ENCODE measurements at places on chromosomes 3 and 15.

- peak; percentile 45 for DNase-seq
These were observed 3.6 kb downstream of the GALNT15 start for GRCh38 chr3:16177962-16178627.

DNA sequence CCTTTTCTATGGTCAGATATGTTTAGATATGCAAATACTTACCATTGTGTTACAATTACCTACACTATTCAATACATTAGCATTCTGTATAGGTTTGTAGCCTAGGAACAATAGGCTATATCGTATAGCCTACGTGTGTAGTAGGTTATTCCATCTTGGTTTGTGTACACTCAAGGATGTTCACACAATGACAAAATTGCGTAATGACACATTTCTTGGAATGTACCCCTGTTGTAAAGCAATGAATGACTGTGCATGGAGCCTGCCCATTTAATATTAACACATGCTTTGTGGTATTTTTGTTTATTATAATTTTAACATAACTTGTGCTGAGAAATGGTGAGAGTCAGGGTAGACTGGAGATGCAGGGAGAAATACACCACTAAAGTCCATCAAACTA is 154.9 kb downstream of the LEKR1 start:
- no peak for DNase-seq

DNA sequence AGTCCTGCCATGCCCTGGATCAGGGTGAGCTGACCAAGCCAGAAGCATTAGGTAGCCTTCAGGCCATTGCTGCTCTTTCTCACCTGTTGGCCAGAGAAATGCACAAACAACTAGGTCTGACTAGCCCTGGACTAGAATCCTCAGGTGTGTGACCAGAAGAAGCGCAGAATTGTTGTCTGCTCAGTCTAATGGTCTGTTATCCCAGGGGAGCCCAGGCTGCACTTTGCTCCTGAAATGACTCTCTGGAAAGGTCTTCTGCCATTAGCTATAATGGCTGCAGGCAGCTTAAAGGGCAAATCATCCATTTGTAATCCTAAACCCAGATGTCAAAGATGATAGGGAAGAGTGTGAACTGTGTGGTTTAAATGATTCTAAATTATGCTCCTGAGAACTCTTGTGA is 246.1 kb downstream of the NFKBIZ start:
- no peak for DNase-seq

DNA sequence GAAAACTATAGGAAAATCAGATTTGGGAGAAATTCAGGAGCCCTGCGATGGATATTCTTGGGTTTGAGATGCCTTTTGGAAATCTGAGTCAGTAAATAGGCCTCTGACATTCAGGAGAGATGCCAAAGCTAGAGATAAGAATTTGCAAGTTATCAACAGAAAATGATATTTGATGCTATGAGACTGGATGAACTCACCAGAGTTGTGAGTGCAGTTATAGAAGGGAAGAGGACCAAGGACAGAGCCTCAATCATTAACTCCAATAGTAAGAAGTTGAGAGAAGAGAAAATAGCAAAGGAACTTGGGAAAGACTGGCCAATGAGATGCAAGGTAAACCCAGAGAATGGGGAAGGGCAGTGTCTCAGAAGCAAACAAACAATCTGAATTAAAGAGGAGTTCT is 7.9 kb upstream of the ANO10 start:
- no peak for DNase-seq

DNA sequence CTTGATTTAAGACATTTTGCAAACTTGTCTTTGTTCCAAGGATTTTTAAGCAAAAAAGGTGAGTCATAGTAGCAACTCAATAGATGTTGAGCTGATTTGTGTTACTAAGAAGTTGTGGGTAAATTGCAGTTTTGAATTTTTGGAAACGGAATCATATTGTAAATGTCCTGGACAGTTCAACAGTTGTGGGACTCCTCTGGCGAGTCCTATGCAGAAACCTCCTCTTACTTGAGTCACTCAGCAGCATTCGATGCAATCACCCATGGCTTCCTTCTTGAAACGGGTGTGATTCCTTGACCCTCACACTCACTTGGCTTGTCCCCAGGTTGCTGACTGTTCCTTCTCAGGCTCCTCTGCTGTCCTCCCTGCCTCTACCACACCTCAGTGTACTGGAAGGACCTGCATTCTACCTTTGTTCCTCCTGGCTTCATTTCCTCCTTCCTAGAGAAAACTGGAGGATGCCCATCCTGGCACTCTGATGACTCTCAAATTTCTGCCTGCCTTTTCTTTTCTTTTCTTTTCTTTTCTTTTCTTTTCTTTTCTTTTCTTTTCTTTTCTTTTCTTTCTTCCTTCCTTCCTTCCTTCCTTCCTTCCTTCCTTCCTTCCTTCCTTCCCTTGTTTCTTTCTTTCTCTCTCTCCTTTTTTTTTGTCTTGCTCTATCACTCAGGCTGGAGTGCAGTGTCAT is 52.8 kb upstream of the DGKG start:
- no peak for DNase-seq

- DNase-seq, result no peak
These were observed 50.4 kb upstream of the LARS2 start for GRCh38 chr3:45337839-45338470.

DNA sequence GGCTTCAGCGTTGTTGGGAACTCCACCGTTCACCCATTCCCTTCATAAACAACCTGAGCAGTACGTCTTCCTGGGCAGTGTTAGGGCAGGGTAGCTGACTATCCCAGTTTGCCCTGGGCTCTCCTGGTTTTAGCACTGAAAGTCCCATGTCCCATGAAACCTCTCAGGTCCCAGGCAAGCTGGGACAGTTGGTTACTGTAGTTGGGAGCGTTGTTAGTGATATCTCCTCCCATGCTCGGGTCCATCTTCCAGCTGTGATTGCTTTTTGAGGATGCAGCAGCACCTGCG is 60.9 kb upstream of the HERC1 start:
- DNase-seq, result no peak

GRCh38 chr3:185363662-185364203 is 797 bp downstream of the MAP3K13 start:
- DNase-seq, result no peak

GRCh38 chr3:103873897-103874545 is 1439.2 kb downstream of the ZPLD1 start:
- DNase-seq, result no peak

DNA sequence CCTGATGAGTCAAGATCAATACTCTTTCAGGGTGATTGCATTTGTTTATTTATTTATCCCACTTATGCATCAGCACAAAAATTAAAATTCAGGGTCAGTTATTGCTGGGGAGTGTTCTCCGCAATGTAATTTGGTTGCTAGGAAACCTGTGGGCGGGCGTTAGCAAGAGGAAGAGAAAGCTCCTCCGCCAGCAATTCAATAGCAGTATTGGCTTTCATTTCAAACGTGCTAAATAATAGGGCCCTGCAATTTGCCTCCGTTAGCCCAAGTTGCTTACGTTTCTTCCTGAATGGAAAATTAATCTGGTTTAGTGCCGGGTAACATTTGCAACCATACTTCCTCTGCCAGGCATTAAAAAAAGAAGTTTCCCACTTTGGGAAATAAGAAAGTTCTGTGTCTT is 35.5 kb upstream of the PLCL2 start:
- peak; percentile 73 for DNase-seq

GRCh38 chr3:123732447-123732846 is 147.6 kb upstream of the HACD2 start:
- DNase-seq, result no peak

DNA sequence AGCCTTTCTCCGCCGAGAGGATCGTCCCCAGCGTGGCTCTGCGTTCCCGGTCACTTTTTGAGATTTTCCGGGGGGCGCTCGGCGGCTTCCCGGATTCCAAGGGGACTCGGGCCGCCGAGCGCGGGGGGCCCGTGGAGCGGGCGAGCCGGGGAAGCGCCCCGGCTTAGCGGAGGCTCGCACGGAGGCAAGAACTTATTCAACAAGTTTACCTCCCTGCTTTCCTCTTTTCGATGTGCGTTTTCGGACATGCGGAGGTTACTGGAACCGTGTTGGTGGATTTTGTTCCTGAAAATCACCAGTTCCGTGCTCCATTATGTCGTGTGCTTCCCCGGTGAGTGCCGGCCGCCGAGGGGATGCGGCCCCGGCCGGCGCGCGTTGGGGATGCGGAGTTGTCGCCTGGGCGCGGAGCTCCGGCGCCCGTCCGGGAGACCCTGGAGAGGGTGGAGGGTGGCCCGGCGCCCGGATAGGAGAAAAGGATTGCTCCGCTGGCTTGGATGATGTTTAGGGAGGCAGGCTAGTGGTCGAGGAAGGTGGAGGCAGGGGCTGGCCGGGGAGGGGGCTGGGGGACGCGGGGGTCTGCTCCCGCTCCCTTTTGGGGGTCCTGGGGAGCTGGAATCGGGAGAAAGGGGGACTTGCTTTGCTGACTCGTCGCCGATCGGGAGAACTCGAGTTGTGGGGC is 810 bp downstream of the PTPRG start:
- DNase-seq, result no peak

DNA sequence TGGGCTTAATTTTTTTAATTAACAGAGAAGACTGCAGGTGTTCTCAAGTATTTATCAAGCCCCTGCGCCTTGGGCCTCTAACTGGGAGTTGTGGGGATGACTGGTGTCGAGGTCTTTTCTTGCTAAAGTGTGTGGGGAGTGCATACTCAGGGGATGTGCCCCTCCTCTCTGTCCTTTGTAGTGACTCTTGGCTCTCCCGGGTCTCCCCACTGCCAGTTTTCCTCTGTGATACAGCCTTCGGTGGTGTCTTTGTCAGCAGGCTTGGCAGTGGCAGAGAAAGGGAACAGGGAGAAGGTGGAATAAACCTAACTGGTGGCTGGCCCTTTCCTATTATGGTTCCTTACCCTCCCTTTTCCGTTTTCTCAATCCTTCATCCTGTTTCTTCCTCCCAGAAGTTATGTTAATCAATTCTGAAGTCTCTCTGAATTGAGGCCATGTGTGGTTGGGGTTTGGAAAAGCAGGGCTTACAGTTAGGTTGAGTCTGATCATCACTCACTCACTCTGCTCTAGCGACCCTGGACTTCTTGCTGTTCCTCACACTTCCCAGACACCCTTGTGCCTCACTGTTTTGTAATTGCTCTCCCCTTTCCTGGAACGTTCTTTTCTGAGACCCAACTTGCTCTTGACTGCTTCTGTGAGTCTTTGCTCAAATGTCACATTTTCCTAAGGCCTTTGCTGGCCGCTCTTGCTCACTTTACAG is 158.1 kb downstream of the PTPRG start:
- DNase-seq, result no peak

GRCh38 chr15:49560045-49560444 is 60.6 kb downstream of the FAM227B start:
- no peak for DNase-seq

DNA sequence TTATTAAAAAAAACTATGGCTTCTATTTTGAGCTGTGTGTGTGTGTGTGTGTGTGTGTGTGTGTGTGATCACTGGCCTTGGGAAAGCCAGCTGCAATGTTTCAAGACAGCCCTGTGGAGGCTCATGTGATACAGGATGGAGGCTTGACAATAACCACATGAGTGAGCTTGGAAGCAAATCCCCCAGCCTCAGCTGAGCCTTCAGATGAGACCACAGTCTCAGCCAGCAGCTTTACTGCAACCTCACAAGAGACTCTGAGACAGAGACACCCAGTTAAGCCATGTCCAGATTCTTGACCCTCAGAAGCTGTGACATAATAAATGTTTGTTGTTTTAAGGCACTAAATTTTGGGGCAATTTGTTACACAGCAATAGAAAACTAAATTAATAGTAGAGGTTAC is 52.5 kb downstream of the GRK7 start:
- DNase-seq, result no peak

DNA sequence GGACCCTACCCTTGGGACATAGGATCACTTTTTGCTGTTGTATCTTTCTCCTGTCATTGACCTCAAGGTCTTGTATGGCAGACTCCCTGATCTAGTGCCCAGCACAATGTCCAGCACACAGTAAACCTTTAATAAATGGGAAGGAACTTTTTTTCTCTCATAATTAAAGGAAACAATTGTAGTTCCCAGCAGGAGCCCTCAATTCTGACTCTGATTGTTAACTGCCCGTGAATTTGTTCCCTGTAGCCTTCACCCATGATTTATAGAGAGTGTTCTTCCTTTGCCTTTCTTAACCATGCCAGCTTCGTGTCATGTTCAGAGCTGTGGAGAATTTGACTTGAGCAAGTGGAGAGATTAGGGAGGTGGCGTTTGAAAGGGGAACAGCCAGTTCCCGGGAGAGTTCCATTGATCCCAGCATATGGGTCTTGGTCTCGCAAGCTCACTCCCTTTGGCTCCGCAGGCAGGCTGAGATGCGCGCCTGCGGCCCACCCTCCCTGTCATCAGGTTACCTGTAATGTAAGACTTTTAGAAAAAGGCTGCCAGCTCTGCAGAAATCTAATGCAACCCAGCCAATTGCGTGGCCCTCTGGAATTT is 182.6 kb downstream of the TP63 start:
- no peak for DNase-seq

GRCh38 chr15:68303560-68304436 is 26.3 kb downstream of the FEM1B start:
- DNase-seq, result no peak

DNA sequence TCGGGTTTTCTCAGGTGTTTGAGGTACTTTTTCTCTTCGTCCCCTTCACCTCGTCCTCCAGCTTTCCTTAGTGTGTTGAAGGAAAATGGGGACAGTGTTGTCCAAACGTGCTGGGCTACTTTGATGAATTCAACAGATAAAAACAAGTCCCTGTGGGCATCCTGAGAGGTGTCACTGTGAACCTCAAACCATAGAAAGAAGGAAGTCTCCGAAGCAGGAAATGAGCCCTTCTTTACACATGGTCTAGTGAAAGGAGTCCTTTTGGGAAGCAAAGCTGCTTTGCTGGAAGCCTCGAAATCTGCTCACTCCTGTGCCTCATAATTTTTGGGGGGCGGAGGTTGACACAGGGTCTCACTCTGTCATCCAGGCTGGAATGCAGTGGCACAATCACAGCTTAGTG is 10.6 kb downstream of the IL17RB start:
- DNase-seq, result no peak

GRCh38 chr3:145272684-145273083 is 888.3 kb downstream of the PLOD2 start:
- no peak for DNase-seq

GRCh38 chr3:50577348-50577747 is 8.0 kb downstream of the HEMK1 start:
- DNase-seq, result no peak

GRCh38 chr3:143207338-143207961 is 87.9 kb downstream of the CHST2 start:
- DNase-seq, result no peak

DNA sequence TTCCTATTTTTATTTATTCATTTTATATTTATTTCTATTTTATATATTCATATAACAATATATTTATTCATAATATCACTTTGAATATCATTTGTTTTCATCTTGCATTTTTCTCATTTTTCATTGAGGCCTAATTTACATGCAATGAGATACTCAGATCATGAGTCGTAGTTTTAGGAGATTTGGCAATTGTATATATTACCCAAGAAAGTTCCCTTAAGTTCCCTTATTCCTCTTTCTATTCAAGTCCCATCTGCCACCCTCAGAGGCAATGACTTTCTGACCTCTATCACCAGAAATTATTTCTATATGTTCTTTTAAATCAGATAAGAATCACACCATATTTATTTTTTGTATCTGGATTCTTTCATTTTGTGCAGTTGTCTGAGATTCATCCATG is 329.1 kb upstream of the TPRG1 start:
- DNase-seq, result no peak

Data from activated CD4-positive, alpha-beta T cell treated with anti-CD3 and anti-CD28 coated beads for 4 hours (primary cell).